ENCODE measurements at places on chromosomes 16 and 17.
A peak's percentile ranks its signal among the peaks of the same experiment; 100 is the strongest.

GRCh38 chr16:46970089-46970488 lies 3.4 kb downstream of the DNAJA2 start:
- DNase-seq = no peak

DNA sequence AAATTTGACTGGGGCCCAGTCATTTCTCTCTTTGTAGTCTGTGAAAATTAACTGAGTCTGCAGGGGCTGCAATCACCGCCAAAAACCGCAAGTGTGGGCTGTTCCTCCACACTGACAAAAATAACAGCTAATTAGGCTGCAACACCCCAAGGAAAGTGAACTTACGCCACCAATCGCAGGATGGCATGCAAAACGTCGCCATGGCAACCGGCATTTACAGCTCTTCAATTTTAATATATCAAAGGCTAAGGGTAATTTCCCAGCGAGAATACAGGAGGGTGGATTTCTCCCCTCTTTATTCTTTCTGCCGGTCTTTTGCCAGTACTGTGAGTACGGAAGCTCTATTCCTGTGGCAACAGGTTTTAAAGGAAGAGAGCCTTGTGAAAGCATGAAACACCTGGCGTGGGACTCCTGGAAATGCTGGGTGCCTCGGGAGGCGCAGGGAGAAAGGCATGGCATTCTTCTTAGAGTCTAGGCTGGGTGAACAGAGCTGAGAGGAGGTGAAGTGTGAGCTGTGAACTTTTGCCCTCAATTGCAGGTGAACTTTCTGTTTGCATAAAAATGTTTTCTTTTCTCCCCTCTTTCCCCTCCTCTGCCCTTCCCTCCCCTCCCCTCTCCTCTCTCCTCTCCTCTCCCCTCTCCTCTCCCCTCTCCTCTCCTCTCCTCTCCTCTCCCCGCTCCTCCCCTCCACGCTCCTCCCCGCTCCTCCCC lies 399.7 kb downstream of the XYLT1 start:
- peak; percentile 79 for DNase-seq

GRCh38 chr17:1490643-1491442 lies 1.6 kb downstream of the MYO1C start:
- DNase-seq = peak; percentile 87

DNA sequence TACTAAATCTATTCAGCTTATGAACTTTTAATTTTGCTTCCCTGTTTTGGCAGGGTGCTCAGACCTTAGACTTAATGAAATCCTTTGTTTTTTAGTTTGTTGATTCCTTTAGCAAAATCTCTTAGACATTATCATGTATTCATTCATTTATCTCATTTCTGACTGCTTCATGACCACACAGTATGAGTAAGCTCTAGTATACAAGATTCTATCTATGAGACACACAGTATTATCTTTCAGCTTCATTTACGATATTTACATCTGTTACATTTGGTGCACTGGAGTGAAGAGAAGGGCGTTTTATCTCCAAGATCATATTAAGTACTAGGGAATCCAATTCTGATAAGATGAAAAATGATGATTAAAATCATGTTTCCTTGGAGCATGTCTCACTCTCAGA lies 448.1 kb upstream of the CA10 start:
- no peak for DNase-seq

DNA sequence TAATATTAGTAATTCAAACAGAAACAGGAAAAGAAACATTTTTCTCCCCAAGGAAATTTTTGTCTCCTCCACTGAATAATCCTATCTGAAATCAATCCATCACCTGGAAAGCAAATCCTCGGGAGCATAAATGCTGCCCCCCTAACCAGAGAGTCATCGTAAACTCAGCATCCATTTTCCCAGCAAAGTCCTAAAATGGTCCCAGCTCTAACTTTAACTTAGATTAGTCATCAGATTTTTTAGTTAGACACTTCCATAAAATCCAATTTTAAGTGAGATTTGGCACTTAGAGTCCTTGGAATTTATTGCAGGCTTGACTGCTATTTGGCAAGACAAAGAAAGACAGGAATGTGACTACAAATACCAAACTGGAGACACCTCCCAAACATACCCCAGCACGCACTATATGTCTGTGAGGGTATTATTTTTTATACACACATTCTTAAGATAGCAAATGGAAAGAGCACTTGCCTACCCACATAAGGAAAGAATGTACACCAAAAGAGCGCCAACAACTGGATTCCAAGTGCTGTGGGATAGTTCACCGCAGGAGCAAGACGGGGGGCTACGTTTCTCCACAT lies 15.4 kb downstream of the SCO1 start:
- DNase-seq = no peak

GRCh38 chr16:56866955-56867830 lies 2.2 kb downstream of the SLC12A3 start:
- DNase-seq = peak; percentile 72

DNA sequence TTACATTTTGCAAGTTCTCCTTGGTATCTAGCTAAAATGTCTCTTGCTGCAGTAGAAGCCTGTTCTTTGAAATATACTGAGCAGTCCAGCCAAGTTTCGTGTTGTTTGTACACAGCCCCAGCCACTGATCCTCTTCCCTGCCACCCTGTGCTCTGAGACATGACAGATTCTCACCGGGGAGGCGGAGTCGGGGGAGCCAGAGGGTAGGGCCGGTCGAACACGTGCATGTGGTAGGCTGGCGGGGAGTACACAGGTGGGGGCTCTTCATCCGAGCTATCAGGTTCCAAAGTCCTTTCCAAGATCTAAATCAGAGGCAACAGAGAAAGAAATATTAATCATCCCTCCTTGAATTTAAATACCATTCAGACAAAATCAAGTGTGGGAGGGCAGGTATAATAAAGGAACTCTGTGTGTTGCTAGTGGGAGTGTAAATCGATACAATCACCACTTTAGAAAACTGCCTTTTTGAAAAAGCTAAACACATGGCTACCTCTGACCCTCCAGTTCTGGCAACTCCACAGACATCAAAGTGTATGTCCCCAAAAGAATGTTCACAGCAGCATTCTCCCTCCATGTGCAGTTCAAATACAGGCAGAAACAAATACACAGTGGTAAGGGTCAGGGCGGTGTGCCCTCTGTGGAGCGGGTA lies 29.7 kb upstream of the MRPS23 start:
- DNase-seq = no peak

DNA sequence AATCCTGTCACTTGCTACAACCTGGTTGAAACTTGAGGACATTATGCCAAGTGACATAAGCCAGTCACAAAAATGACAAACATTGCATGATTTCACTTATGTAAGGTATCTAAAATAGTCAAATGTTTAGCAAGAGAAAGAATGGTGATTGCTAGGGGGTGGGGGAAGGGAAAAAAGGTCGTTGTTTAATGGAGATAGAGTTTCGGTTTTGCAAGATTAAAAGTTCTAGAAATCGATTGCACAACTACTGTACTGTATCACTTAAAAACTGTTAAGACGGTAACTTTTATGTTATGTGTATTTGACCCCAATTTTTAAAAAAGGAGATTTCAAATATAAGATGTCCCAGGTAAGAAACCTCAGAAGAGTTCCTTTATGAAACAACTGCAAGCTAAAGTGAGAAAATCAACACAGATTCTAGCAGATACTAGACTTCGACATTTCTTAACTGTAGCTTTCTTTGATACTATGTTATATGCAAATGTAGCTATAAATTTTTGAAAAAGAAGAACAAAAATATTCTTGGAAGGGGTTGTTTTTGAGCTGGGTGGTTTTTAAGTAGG lies 5.9 kb downstream of the MEOX1 start:
- no peak for DNase-seq

- DNase-seq = peak; percentile 85
These were observed 31.7 kb downstream of the SOCS1 start for GRCh38 chr16:11224096-11224893.

GRCh38 chr16:74607962-74608356 lies 1.0 kb upstream of the GLG1 start:
- DNase-seq = no peak

DNA sequence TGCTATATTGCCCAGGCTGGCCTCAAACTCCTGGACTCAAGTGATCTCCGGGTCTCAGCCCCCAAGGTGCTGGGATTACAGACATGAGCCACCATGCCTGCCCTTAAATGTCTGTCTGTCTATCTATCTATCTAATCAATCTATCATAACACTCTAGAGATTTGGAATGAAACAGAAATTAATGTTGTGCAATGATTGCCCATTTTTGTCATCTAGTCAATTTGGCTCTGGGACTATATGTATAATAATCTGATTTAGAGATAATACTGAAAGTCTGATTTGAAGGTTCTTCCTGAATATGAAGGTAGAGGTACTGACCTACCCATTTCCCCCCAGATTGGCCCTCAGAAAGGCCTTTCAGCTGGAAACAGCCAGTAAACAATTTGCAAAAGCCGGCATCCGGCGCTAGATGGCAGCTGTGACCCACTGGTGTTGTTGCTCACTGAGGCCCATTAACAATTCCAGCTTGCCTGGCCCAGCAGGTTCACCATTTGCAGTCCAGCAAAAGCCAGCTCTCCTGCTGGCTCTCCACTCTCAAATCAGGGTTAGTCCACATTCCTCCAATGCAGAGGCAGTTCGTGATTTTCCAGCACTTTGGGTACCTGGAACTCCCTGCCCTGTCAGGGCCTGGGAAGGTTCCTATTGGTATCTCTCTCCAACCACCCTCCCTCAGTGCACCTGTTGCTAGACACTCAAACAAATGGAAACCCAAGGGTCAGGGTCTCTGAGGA lies 22.9 kb upstream of the C16orf87 start:
- DNase-seq = peak; percentile 78

- no peak for DNase-seq
These were observed 62.1 kb downstream of the GPRC5B start for GRCh38 chr16:19822533-19822932.

- DNase-seq = no peak
These were observed 1.2 kb downstream of the COA3 start for GRCh38 chr17:42797067-42798007.

GRCh38 chr16:26169473-26169872 lies 477.7 kb downstream of the HS3ST4 start:
- DNase-seq = no peak

DNA sequence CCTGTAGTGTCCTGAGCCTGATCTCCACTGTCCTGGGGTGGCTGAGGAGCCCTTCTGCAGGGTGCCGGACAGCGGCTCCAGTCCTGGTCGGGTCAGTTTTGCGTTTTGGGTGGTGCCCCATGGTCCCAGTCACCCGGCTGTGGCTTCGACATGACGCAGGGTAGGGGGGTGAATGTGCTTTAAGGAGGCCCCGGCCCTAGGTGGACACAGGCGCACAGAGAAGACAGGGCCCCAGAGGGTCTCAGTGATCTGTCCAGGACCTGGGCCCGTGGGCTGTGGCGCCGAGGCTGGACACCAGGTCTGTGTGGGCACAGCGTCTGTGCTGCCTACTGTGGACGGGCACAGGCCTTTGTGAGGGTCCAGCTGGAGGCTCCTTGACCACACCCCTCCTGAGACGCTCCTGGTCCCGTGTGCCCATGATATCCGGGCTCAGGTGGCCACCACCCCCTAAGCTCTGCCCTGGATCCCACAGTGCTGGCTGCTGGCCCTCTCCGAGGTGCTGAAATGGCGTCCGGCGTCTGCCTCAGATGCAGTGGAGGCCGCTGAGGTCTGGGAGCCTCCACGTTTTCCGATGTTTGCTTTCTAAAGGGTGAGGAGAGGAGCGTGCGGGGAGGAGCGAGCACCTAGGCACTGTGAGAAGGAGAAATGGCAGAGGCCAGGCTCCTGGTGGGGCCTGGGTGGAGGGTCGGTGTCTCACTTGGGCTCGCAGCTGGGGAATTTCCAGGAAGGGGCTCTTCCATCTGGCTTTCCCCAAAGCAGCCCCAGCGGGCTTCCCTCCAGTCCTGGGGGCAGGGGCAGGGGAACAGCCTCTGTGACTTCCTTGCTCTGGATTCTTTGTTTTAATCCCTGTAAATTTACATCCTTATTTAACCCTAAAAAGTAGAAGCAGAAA lies 56.1 kb upstream of the ACSF3 start:
- DNase-seq = peak; percentile 65

GRCh38 chr16:24372824-24373223 lies 116.7 kb downstream of the CACNG3 start:
- DNase-seq = no peak

DNA sequence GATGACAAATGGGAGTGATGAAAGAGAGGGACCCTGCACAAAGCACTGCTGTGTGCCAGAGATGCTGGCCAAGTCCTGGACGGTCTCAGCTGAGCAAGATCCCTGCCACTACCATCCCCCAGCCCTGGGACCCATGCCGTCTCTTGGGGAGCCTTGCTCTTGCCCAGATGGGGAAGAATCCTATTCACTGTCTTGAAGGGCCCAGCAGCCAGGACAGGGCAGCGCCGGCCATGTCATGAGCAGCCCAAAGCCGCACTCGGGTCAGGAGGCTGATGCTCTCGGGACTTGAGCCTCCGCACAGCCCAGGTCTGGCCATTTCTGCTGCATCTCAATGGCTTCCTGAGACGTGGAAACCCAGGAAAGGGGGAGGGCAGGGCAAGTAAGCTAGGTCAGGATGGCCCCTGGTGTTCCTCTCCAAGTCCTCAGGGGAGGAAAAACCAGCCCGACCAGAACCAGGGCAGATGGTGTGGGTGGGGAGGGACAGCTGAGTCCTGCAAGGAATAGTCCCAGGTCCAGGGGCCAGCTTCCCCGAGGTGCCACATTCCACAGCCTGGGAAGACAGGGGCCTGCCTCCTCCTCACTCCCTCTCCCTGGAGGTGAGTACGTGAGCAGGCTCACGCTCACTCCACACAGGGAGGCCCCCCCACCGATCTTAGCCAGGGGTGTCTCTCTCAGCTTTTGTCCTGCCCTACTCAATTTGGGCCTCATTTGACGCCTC lies 7.8 kb upstream of the KRT19 start:
- no peak for DNase-seq

- no peak for DNase-seq
These were observed 992 bp downstream of the GDPD1 start for GRCh38 chr17:59221159-59221847.

DNA sequence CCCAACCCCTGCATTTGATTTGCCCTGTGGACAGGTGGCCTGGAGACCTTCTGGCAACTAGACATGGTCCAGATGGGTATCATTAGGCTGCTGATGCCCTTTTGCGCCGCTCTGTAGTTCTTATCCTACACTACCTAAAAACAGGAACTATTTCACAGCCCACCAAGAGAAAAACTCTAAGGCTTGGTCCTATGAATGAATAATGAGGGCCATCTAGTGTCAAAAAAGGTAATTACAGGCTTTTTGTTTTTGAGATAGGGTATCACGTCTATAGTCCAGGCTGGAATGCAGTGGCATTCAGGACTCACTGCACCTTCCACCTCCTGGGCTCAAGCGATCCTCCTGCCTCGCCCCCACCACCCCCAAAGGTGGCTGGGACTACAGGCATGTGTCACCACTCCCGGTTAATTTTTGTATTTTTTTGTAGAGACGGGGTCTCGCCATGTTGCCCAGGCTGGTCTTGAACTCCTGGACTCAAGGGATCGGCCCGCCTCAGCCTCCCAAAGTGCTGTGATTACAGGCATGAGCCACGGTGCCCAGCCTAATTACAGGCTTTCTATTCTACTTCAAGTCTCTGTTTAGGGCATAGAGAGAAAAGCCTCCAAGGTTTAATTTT lies 20.9 kb downstream of the COIL start:
- peak; percentile 70 for DNase-seq

- DNase-seq = no peak
These were observed at the start of gene PYDC1 for GRCh38 chr16:31216422-31217135. Gene PYDC1 (minus strand): TSS chr16:31217135. CDS start chr16:31217028, 107 bp downstream.
